Posterior cingulate gyrus (tissue), 11 donors: ENCODE measurements at places on chromosomes 3 and 15.

DNA sequence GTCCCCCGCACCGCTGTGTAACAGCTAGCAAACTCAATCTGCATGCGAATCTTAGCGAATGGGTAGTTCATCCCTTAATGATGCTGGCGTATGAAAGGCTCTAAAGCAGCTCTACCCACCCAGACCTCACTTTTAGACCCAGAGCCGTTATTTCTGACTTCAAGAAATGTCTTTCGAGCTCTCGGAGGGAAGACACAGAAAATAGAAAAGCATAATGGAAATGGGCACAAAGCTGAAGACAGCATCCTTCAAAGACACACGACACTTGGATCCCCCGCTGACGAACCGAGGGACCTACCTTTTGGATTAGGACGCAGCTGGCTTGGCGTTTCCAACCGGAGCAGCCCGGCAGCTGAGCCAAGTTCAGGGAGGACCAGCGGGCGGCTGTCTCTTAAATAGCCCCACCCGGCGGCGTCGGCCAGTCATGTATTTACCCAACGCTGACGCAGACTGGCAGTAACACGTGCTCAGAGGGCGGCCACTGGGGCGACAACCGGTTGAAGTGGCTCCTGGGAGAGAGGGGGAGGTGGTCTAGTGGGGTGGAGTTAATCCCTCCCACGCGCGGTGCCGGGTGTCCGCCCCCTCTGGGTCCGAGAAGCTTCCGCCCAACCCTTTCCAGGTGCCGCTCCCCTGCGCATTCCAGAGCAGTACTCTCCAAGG, 1.5 kb downstream of the CCK start:
- DNase-seq: peak; percentile 99

DNA sequence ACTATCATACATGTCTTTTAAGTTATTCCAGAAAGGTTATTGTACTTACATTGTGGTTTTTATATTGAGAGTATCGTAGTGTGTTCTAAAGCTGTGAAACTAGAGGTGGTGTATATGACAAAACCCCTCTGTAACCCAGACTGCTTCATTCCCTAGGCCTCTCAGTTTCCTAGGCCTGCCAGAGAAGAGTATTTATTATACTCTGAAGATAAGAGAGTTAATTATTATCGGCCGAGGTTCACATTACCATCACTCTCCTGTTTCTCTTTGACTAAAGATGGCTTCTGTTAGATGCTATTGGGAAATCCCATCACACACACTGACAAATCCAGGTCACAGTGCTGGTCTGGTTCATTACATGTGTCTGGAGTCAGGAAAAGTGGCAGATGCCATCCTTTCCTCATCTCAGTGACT, 20.5 kb downstream of the EXOSC7 start:
- no peak for DNase-seq

GRCh38 chr3:190192739-190193138, 72.0 kb upstream of the P3H2 start:
- no peak for DNase-seq

GRCh38 chr3:42070524-42070923, 20.6 kb upstream of the TRAK1 start:
- no peak for DNase-seq

- DNase-seq: no peak
Measured at GRCh38 chr15:98860281-98861041, 147.1 kb downstream of the PGPEP1L start.

GRCh38 chr15:79769069-79769481, 127.7 kb downstream of the MTHFS start:
- DNase-seq: no peak

DNA sequence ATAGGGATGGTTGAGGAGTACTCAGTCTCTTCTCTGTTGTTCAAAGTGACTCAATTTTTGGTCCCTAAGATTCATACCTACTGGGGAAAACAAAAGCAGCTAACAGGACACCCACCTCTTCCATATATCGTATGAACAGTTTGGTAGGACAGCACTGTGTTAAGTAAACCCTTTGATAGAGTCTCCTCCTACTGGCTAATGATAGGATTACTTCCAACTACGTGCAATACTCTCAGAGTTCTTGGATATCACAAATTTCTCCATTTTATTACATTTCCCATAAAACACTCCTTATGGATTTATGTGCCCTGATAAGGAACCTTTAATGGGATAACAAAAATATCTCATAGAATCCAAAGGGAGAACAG, 200.2 kb upstream of the GOLGA6L4 start:
- DNase-seq: no peak

DNA sequence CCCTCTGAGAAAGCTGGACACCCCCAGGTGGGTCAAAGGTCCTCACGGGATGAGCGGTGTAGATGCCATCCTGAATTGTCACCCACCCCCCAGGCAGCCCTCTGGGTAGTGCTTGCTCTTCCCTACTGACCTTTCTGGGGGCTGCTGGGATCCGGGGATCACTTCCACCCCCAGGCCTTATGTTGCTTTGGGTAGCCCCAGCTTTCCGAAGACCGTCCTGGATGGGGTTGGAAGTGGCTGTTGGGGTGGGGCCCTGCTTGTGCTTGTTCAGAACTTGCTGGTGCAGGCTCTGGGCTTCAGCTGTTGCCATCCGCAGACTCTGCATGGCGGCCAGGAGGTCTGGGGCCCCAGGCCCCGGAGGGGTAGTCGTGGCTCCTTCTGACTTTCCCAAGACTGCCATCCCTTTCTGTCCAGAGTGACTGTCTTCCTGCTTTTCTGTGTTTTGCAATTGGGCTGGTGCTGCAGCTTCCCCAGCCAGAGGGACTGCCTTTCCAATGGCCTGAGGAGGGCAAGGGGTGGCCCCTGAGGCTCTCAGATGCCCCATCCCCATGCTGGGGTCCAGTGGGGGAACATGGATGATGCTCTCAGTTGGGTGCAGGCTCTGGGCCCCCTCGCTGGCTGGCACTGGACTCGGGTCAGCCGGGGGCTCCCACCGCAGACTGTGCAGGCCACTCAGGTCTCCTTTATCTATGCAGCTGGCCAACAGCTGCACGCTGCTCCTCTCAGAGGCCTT, 6.3 kb downstream of the XIRP1 start:
- DNase-seq: no peak

- no peak for DNase-seq
Measured at GRCh38 chr3:167166012-167166411, 214.1 kb downstream of the ZBBX start.

DNA sequence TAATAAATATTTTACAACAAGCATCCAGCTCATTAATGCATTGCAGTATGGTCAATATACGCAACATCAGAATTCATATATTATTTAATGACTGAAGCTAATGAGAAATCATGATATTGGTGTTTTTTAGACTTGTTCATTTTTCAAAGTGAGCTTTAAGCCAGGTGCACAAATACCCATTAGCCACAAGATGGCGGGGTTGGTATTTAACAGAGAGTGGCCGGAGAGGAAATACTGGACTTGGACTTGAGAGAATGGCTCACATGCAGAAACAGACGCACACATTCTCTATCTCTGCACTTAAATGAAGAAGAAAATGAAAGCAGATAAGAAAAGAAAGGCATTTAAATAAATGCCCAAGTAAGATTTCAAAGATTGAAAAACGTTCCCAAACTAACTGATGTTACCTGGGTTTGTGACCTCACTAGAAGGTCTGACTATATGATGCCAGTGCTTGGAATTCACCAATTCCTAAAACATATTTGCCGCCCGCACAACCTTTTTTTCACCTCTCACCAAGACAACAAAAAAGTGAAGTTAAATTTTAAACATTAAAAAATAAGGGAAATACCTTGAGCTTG, 21.2 kb upstream of the CRBN start:
- DNase-seq: peak; percentile 14

DNA sequence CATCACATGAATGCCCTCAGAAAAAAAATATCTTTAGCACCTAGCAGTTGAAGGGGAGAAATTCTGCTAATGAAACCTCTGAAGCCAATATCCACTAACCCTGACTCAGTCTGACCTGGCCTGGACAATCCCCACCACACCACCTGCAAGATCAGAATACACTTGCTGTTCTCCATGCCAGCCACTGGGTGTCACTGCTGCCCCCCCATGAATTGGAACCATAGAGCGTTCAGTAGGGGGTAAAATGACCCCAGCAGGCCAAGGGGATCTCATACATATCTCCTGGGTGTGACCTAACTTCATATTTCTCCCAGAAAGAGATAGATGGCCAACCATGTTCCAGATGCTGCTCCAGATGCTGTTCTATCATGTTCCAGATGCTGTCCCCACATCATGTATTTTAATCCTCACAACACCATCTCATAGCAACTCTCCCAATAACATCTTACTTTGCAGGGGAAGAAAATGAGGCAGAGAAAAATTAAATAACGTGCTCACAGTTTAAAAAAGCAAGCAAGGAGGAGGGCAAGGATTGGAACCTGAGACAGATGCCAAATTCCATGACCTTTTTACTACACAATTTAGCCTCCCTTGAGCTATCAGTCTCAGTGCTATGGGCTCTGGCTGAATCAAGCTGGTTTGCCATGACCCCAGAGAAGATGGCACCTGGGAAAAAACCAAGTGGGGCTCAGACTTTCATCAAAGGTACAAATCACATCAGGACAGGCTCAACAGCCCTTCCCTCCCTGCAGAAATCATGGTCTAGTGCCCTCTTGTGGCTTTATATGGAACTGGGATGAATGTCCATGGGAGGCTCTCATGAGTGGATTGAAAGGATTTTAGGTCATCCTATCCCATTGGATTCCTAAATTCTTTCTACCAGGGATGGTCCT, 12.4 kb downstream of the NTRK3 start:
- DNase-seq: no peak

DNA sequence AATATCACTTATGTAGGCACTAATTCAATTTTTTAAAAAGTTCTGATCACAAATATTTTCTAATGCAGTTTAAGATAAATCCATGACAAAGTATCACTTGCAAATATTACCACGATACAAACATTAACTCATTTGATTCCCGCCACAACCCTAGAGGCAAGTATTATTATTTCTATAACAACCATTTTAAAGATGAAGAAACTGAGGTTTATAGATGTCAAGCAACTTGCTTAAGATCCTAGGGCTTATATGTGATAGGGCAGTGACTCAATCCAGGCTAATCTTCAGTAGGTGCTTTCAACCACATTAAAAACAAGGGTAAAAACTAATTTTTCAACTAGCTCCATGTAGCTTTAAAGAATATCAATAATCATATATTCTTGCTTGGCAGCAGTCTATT, 1.7 kb downstream of the DYNC1LI1 start:
- DNase-seq: no peak

GRCh38 chr3:174168026-174168425, 691.1 kb upstream of the NAALADL2 start:
- no peak for DNase-seq

DNA sequence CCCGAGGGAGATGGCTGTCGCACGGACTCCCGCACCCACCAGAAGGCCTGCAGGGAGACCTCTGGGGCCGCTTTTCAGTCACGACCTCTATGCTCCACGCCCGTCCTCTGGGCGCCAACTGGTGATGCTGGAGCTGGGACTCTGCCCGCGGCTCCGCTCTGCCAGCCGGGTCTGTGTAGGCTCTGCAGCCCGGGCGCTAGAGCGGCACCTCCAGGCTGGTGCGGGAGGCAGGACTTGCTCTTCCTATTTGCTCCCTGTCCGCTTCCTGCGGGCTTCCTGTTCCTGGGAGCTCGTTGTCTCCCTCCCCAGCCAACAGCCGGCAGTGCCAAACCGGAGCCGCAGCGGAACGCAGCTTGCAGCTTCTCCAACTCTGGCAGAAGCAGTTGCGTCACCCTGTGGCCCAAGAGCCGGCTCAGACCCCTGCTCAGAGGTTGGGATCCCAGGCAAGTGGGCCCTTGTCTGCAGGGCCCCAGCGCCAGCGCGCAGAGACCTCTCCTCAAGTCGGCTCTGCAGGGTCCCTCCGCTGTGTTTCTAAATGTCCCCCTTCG, 285.9 kb downstream of the XXYLT1 start:
- DNase-seq: no peak

- DNase-seq: no peak
Measured at GRCh38 chr3:153626158-153626557, 464.1 kb downstream of the RAP2B start.

DNA sequence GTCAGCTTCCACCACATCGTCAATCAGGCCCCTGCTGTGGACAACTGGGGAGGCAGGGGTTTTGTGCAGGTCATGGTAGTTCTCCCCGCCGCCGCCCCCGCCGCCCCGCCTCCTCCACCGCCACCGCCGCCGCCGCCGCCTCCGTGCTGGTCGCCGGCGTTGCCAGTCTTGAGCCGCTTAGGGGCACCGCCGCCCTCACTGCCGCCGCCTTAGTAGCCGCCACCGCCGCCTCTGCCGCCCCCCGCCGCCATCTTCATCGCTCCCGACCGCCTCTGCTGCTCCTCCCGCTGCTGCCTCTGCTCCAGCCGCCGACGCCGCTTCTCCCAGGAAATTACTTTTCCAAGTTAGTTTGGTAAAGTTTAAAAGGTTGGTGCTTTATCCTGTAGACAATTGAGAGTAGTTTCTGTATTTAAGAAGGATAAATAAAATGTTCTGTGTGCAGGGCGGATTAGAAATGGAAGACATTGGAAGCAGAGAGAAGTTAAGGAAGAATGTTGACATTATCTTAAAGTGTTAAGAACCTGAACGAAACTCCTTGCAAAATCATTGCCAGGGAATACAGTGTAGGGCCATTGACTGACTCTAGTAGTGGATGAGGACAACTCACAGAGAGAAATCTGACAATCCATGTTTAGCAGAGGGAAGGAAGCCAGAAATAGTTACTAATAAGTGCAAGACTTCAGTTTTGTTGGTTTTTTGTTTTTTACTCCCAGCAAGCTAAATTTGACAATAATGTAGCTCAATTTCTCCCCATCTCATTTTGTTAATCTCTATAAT, 53.0 kb upstream of the GOLGA8A start:
- DNase-seq: no peak

GRCh38 chr15:75069301-75069925, 46.0 kb downstream of the PPCDC start:
- no peak for DNase-seq

GRCh38 chr3:98968824-98969223, 67.3 kb upstream of the DCBLD2 start:
- no peak for DNase-seq

DNA sequence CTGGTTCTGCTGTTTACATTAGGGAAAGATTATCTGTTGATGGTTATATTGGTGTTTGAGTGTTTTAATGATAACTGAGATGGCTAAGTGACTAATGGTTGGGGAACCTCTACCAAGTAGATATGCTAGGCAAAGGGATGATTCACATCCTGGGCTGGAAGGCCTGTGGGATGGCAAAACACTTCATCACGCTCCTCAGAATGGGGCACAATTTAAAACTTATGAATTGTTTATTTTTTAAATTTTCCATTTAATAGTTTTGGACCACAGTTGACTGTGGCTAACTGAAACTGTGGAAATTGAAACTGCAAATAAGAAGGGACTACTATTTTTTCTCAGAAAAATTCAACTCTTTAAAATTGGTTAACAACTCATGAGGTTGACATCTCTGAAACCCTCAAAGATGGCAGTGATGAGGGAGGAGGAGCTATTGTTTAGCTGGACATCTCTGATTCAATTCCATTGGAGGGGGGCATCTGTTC, 100.5 kb upstream of the ZBED2 start:
- no peak for DNase-seq
